ENCODE measurements at places on chromosomes 2 and 18. TPM values are rescaled to one million over a fixed set of nuclear protein-coding genes. Genes with fewer than 3 reads are reported as not detected.

The CAPN13 gene
- not detected for total RNA-seq

DNA sequence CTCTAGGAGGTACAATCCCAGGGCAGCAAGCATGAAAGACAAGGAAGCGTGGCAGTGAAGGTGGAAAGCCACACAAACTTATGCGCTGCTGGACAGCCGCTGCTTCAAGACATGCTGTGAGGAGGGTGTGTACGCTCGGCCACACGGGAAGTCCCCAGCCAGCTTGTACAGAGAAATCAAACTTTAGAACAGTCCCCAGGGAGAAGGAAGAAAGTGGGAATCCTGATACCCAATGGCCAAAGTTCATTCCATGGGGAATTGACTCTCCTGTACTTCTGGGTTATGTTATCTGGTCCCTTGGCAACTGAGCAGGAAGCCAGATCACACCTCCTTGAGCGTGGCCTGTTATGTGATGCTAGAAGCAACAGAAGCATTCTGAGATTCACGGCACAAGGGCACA, 86.1 kb upstream of the BOD1L2 start:
- no peak for DNase-seq

DNA sequence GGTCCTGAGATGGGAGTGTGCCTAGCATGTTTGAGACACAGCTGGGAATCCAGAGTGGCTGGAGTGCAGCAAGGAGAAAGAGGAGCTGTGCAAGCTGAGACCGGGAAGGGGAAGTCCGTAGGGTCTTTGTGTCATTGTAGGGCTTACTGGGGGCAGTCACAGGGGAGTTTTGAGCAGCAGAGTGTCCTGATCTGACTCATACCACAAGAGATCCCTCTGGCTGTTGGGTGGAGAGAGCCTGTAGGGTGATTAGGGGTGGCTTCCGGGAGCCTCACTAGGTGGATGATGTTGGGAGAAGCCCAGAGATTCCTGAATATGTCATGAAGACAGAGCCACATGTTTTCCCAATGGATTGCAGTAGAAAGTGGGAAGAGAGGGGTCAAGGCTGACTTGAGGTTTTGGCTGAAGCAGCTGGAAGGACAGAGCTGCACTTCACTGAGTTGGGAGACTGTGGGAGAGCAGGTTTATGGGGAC, 30.9 kb downstream of the FHOD3 start:
- DNase-seq, result no peak

The SEPTIN10 gene
- 78.9 TPM for total RNA-seq

GRCh38 chr2:1910592-1911246, 166.4 kb upstream of the PXDN start:
- peak; percentile 22 for DNase-seq

DNA sequence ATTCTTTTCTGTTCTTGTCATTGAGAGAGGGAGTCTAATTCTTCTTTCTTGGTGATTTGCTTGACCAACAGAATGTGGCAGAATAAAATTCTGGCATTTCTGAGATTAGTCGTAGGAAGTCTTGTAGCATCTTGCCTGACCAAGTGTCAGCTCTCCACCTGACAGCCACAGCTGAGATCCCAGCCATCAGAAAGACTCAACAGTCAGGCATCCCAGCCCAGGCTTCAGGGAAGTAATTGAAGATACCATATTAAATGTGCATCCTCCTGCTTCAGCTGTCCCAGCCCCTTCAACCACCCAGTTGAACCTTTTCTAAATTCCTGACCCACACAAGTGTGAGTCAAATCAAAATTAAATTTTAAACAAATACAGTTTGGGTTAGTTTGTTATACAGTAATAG, 208.3 kb downstream of the PIK3C3 start:
- no peak for DNase-seq

All from MCF 10A (cell line).